ENCODE measurements at places on chromosomes 12 and 14.

GRCh38 chr12:65325183-65325582, 46.7 kb downstream of the MSRB3 start:
- no peak for DNase-seq

GRCh38 chr14:63598807-63599206, 42.9 kb downstream of the WDR89 start:
- no peak for DNase-seq

- no peak for DNase-seq
Observed at GRCh38 chr12:90331262-90331661, 622.6 kb upstream of the ATP2B1 start.

GRCh38 chr12:40892528-40892927, 200.3 kb downstream of the CNTN1 start:
- no peak for DNase-seq

DNA sequence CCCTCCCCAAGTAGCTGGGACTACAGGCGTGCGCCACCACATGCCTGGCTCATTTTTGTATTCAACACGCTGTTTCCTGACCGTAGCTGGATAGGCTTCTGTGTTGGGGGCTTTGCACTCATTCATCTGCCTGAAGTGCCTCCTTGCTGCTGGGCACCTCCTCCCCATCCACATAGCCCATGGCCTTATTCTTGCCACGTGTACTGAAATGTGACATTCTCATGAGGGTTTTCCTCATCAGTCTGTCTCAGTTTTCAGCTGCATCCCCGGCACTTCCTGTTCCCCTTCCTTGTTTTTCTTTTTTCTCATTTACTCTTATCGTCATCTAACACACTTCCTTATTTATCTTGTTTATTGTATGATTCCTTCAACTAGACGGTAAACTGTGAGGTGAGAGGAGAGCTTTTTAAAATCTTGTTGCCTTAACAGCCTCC, 36.6 kb downstream of the RCOR1 start:
- DNase-seq, result no peak

GRCh38 chr14:61429316-61429715, 107.9 kb downstream of the PRKCH start:
- DNase-seq, result no peak

DNA sequence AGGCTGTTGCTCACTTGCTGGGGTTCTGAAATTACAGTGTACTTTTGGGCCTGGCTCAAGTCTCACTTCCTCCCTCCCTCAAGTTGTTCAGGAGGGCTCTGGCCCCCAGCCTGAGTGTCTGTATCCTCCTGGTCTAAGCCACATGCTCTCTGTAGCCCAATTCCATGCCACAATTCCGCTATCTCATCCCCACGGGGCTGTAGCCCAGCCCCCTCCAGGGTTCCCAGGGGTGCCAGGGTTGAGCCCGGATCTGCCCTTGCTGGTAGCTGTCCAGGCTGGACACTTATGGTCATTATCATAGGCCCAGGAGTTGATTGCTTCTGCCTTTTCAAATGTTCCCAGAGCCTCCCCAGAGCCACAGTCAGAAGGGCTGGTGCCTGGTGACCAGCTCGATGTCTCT, 65.3 kb downstream of the PRIMA1 start:
- DNase-seq, result no peak

GRCh38 chr14:31084385-31084784, 58.2 kb upstream of the STRN3 start:
- no peak for DNase-seq

GRCh38 chr12:22190-22529, 44.4 kb upstream of the IQSEC3 start:
- no peak for DNase-seq

DNA sequence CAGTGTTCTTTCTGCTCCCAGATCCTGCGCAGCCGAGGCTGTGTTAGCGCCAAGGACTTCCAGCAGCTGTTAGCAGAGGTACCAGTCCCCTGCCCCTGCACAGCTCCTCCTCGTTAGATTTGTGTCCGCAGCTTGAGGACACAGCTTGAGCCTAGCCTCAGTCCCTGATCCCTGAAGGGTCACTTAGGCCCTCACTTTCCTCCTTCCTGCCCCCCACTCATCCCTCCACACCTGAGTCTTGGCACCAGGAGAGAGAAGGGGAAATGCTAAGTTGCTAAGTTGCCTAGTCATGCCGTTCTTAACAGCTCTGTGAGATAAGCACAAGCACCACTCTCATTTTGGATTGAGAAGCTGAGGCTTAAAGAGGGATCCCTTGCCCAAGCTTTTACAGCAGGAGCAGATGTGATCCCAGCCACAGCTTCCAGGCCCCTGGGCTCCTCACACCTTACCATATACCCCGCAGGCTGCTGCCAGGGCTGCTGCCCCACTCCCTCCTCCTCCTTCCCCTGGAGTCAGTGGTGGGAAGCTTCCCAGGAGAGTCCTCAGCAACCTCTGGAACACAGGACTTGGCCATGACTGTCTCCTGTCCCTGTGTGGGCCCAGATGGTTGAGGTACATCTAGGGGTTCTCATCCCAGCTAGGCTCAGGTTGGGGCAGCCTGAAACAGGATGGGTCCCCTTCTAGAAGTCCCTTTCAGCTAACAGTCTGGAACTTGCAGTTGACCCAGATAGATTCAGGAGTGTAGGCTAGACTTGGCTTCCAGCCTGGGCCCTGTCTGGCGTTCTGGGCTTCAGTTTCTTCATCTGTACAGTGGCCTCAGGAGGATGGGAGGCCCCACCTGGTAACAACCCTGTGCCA, 975 bp downstream of the OGFOD2 start:
- DNase-seq, result no peak

- no peak for DNase-seq
Observed at GRCh38 chr12:104643819-104644669, 187.3 kb downstream of the CHST11 start.

- DNase-seq, result no peak
Observed at GRCh38 chr12:8947737-8948136, 1.7 kb downstream of the M6PR start.

- no peak for DNase-seq
Observed at GRCh38 chr12:90455756-90456155, 499.2 kb downstream of the CCER1 start.

DNA sequence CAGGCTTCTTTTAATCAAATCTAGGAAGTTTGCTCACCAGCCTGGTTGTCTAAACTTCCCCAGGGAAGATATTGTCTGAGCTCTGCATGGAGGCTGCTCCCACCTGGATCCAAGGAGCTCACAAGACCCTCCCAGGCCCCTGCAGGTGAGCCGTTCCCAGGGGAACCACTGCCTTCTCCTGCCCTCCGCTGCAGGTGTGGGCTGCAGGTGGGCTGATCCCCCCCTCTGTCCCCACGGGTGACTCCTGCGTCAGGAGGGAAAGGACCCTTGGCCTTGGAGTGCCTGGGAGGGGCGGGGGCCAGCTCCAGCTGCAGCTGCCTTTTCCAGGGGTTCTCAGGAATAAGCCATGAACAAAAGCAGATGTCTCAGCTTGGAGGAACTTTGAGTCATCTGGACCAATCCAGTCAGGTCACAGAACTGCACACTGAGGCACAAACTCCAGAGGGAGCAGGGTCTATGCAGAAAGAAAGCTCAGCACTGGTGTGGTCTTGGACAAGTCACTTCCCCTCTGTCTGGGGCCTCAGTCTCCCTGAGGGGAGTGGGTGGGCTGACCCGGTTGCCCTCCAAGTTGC, 246.6 kb upstream of the RTL1 start:
- no peak for DNase-seq
